ENCODE measurements at places on chromosomes 3 and 15.
A peak's percentile ranks its signal among the peaks of the same experiment; 100 is the strongest.

GRCh38 chr3:54536450-54536849, 391.4 kb downstream of the LRTM1 start:
- DNase-seq: no peak

DNA sequence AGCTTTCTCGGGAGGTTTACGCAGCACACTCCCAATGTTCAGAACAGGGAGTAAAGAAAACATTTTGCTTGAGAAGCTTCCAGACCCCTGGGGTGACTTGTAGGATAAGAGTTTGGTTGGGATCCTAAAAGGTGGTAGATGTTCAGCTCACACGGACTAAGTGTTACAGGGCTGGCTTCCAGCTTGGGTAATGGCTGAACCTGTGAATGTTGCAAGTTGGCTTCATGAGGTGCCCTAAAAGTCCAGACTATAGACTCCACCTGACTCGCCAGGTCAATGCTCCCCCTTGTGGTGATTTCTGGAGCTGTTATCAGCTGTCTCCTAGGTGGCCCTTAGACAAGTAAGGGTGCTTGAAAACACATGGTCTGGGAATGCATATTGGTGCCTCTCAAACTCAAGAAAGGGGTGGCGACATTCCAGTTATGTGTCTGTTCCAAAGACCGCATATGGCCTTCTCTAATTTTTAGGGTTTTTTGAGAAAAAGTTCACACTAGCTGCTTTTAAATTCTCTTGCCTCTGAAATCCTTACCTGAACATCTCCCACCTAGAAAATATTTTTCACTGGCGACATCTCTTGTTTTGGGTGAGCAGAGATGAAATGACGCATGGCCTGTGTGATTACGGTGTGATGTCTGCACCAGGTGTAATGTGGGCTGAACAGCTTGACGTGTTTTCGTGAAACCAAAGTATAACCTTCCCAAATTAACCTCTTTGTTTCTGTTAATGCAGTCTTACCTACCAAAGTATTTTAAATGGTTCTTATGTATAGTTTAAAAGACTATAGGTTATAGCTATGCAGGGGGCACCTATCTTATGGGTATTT, 175.7 kb upstream of the KBTBD8 start:
- DNase-seq: peak; percentile 77

DNA sequence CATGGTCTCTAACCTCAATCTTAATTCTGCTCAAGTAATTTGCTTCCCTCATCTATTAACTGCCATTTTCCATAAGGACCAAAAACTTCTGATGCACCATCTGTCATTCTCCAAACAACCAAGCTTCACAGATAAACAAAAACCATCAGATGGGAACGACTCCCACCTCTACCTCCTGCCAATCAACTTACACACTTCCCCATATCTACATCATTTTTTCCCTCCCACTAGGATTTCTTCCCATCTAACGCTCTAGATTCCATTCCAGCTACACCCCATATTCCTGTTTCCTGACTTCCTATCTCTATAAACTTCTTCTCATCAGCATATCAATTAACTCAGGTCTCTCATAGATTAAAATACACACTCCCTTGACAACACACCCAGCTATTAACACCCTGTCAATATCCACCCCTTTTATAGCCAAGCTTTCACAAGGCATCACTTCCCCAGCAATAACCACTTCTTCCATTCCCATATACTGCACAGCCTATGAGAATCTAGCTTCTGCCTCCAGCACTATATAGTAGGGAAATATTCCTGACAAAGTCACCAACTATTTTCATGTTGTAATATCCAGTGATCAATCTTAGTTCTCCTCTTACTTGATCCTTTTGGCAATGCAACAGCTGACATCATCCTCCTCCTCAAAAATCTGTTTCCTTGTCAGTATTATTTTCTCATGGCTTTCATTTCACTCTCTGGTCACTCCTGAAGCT, 39.2 kb downstream of the SNX4 start:
- DNase-seq: no peak

GRCh38 chr3:7518456-7518855, 657.5 kb downstream of the GRM7 start:
- DNase-seq: no peak

GRCh38 chr15:82935382-82935781, 17.1 kb downstream of the HOMER2 start:
- no peak for DNase-seq

- DNase-seq: no peak
Measured at GRCh38 chr3:63914312-63914711, 2.1 kb upstream of the SCAANT1 start.

GRCh38 chr3:146404436-146404835, 64.9 kb downstream of the PLSCR2 start:
- no peak for DNase-seq

DNA sequence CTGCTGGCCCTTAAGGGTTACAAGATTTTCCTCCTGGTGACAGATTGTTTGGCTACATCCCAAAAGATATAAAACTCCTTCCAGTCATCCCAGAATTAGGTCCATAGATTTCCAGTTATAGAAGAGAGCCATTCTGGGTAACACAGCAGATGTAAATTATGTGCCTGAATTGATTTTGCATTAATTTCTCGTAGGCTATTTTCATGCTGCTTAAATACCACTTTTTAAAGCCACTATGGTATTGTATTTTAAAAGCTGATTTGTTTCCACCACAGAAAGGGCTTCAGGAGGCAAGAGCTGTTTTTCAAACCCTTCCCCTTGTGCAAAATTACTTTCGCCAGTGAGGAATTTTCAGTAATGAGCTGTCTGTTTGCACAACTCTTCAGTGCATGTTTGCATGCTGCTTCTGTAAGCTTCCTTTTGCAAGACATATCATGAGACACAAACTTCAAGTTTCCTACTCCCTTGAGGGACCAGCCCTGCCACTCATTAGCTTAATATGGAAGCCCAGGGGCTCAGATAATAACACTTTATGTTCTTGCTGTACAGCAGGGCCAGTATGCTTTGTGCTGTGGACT, 105.4 kb upstream of the TNIK start:
- DNase-seq: no peak

GRCh38 chr15:76328958-76329357, 7.6 kb upstream of the ISL2 start:
- DNase-seq: no peak

All from stimulated activated CD4-positive, alpha-beta T cell treated with anti-CD3 and anti-CD28 coated beads, Interleukin-2, amount 100 ng/mL, for 24 hours (primary cell).